Adrenal gland (tissue), 19 donors: ENCODE measurements at places on chromosomes 5 and 9. TPM values are rescaled to one million over a fixed set of nuclear protein-coding genes. Genes with fewer than 3 reads are reported as not detected.

DNA sequence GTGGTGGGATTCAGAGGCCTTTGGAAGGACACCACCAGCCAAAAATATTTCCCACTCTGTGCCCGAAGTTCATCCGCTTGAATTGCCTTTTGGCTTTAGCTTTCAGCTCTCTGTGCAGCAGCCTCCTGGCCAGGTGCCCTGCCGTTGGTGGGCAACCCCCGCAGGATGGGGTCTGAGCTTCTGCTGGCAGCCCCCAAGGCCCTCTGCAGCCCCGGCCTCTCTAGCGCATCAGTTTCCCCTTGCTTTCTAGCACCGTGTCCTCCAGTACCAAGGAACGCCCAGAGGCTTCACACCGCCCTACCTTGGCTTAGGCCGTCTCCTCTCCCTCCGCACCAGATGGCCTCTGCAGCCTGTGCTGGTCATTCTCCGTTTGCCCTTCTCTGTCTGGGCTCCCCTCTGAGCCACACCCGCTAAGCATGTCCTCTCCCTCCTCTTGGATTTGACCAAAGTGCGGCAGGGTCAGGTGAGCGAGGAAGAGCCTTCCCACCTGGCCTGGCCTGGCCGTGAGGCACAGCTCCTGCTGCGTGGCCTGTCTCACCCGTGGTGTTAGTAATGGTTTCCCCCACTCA lies 4.2 kb upstream of the TSC1 start:
- H3K27me3 ChIP-seq: no peaks in the 10 kb centered on the region
- H3K4me1 ChIP-seq: peaks cover 2% of the 10 kb centered on the region
- H3K4me3 ChIP-seq: no peak overlapping the region

GRCh38 chr5:159972538-159973362 lies 36.2 kb upstream of the TTC1 start:
- no peak overlapping the region for H3K4me3 ChIP-seq
- H3K27ac ChIP-seq: no peak overlapping the region
- no peaks in the 10 kb centered on the region for H3K36me3 ChIP-seq
- peaks cover 33% of the 10 kb centered on the region for H3K27me3 ChIP-seq
- peaks cover 4% of the 10 kb centered on the region for H3K4me1 ChIP-seq
- DNase-seq: no peak

DNA sequence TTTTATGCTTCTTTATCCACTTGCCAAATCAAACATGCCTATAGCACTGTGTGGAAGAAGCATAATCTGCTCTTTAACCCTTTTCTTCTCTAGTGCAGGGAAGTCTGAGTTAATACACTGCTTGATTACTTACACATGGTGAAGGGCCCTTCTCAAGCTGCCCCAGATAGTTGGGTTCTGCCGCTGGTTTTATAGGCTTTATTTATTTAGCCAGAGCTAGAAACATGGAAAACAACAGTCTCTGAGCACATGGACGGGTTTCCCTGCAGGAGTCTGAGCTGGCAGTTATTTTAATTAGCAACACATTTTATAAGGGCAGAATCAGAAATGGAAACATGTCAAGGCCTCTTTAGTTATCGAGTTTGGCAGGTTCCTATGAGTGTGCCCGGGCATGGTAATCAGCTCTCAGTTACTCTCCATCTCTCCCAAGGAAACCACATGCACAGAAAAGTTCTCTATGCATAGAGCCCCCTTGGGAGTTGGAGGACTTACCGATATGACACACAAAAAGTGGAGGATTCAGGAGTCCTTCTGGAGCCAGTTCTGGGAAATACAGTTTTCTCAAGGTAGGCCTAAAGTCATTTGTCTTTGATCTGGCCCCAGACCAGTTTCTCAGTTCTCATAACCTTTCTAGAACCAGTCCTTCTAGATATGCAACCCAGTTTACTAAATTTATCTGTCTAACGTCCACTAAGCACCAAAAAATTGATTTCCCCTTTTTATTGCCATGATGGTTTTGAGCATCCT lies 564.8 kb downstream of the ACTL7B start:
- H3K27me3 ChIP-seq: no peaks in the 10 kb centered on the region
- H3K4me1 ChIP-seq: no peaks in the 10 kb centered on the region
- H3K27ac ChIP-seq: no peak overlapping the region
- H3K36me3 ChIP-seq: no peaks in the 10 kb centered on the region
- no peak overlapping the region for H3K4me3 ChIP-seq

DNA sequence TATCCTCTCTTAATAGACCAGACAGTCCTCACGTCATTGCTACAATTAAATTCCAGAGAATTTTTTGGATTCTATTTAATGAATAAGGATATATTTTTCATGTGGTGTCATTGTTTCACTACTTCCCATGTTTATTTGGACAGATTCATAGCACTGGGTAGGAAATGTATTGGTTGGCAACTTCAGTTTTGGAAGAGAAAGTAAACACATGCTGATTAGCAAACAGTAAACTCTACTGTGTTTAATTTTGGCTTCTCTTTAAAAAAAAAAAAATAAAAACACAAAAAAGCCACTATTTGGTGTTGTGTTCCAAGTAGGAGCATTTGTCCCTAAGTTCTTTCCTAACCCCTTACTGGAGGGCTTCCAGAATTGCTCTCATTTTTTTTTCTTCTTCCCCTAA lies 77.3 kb downstream of the NFIB start:
- H3K4me3 ChIP-seq: no peak overlapping the region
- H3K4me1 ChIP-seq: no peaks in the 10 kb centered on the region
- H3K36me3 ChIP-seq: no peaks in the 10 kb centered on the region
- no peak for DNase-seq
- H3K27me3 ChIP-seq: no peaks in the 10 kb centered on the region

The PCDHB4 gene
- 1.3 TPM for total RNA-seq

The PCDHA1 gene
- total RNA-seq: not detected

The GARNL3 gene
- total RNA-seq: 37.8 TPM

The SMC2 gene
- total RNA-seq: 7.0 TPM

The FREM1 gene
- 3.3 TPM for total RNA-seq

The CDK9 gene
- 111 TPM for total RNA-seq

The GPR150 gene
- 0.35 TPM for total RNA-seq

The CAMK4 gene
- total RNA-seq: 0.06 TPM

The S100Z gene
- total RNA-seq: 0.18 TPM
